Thoracic aorta (tissue), 2 donors: ENCODE measurements at places on chromosomes 11 and 22. TPM values are rescaled to one million over a fixed set of nuclear protein-coding genes. Genes with fewer than 3 reads are reported as not detected.

H19 gene
- 85.8 TPM for total RNA-seq

GRCh38 chr11:30377347-30377746, 54.4 kb downstream of the ARL14EP start:
- H3K27ac ChIP-seq: no peak overlapping the region
- no peaks in the 10 kb centered on the region for H3K27me3 ChIP-seq
- H3K4me3 ChIP-seq: no peak overlapping the region
- no peaks in the 10 kb centered on the region for H3K36me3 ChIP-seq
- H3K4me1 ChIP-seq: no peaks in the 10 kb centered on the region
- DNase-seq: no peak

HORMAD2 gene
- not detected for total RNA-seq

DNA sequence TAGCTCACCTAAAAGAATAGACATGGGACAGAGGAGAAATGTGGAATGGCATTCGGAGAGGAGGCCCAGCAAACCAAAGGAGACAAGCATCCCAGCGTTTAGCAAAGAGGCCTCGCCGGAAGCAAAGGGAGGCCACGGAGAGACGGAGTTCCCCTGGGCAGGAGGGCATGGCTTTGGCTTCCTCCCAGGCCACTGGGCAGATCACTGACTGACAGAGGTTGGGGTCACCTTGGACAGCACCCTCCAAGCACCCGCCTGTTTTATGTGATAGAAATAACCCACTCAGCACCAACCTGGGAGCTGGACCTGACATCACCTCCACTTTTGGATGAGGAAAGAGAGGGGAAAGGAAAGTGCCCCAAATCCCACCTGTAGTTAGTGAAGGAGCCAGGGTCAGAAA, 434.1 kb downstream of the BRD1 start:
- H3K4me1 ChIP-seq: no peaks in the 10 kb centered on the region
- no peak overlapping the region for H3K4me3 ChIP-seq
- H3K27ac ChIP-seq: no peak overlapping the region
- H3K36me3 ChIP-seq: no peaks in the 10 kb centered on the region
- DNase-seq: no peak

DNA sequence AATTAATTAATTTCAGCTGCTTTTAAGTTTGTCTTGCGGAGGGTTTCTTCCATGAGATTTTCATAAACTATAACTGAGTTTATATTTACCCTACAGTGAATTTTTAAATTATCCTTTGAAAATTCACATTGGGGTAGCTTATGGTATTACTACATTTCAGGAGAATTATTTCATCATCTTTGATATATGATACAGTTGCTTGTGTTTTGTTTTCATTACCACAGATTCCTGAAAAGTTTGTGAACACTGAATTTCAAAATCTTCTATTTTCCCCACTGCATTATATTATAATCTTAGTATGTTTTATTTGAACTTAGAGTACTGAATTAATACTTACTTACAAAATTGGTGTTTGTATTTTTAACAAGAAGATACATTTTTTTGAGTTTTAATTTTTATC, 24.4 kb downstream of the METTL15 start:
- DNase-seq: no peak
- no peak overlapping the region for H3K4me3 ChIP-seq
- peaks cover 4% of the 10 kb centered on the region for H3K36me3 ChIP-seq
- no peaks in the 10 kb centered on the region for H3K4me1 ChIP-seq
- H3K27ac ChIP-seq: no peak overlapping the region
- no peaks in the 10 kb centered on the region for H3K27me3 ChIP-seq

TRPM5 gene
- not detected for total RNA-seq

- H3K36me3 ChIP-seq: no peaks in the 10 kb centered on the region
- H3K4me3 ChIP-seq: no peak overlapping the region
- H3K27me3 ChIP-seq: no peaks in the 10 kb centered on the region
- no peak for DNase-seq
- no peaks in the 10 kb centered on the region for H3K4me1 ChIP-seq
Measured at GRCh38 chr11:90916706-90917105, 693.9 kb upstream of the CHORDC1 start.

DNA sequence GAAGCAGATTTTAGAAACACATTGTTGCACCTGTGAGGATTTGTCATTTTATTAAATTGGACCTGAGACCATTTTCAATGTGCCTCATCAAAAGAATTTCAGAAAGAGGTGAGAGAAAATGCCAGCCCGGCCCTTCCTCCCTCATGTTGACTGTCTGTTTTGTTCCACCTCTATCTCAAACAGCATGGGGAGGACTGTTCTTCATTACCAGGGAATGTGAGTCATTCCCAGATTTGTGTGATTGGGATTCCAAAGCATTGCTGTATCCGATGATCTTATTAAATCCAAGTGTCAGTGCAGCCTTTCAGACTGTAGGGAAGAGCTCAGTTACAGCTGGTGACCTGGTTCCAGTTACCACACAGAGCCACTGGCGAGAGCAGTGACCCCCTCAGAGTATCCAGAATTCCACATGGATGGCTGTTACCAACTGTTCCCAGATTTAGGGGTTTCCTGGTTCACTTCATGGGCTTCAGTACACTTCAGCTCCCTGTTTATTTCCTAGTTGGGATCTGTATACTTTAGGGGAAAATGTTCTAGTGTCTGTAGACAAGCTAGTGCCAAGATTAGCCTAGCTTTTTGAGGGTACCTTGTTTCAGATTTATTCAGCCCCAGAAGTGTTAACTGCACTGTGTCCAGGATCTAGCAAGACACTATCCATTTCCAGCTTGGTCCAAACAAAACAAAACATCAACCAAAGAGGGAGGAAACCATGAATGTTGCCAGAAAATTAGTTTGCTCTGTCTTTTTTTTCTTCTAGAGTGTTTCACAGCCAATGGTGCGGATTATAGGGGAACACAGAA, 20.9 kb downstream of the KREMEN1 start:
- H3K4me1 ChIP-seq: peaks cover 20% of the 10 kb centered on the region
- no peaks in the 10 kb centered on the region for H3K36me3 ChIP-seq
- H3K4me3 ChIP-seq: no peak overlapping the region
- no peak for DNase-seq

DRICH1 gene
- total RNA-seq: not detected

DNA sequence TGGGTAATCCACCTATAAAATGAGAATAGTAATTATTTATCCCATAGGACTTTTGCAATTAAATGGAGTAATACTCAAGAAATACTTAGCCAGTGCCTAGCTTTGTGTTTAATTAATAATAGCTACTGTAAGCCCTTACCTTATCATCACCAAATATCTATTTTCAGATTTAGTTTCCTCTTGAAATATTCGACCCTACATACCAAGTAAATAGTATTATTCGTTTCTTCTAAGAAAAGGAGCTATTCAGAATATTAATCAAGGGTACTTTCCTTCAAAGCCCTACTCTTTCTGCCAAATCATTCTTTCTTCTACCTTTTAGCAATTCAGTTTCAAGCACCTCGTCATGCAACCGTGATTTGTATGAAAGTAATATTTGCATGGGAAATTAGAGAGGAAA, 6.7 kb downstream of the FBXO3 start:
- peaks cover 2% of the 10 kb centered on the region for H3K4me1 ChIP-seq
- no peak overlapping the region for H3K4me3 ChIP-seq
- H3K27me3 ChIP-seq: no peaks in the 10 kb centered on the region

GRCh38 chr11:66489636-66490035, 9.4 kb downstream of the DPP3 start:
- no peak overlapping the region for H3K27ac ChIP-seq
- H3K27me3 ChIP-seq: no peaks in the 10 kb centered on the region
- H3K36me3 ChIP-seq: peaks cover 15% of the 10 kb centered on the region
- H3K4me1 ChIP-seq: no peaks in the 10 kb centered on the region
- DNase-seq: no peak

DNA sequence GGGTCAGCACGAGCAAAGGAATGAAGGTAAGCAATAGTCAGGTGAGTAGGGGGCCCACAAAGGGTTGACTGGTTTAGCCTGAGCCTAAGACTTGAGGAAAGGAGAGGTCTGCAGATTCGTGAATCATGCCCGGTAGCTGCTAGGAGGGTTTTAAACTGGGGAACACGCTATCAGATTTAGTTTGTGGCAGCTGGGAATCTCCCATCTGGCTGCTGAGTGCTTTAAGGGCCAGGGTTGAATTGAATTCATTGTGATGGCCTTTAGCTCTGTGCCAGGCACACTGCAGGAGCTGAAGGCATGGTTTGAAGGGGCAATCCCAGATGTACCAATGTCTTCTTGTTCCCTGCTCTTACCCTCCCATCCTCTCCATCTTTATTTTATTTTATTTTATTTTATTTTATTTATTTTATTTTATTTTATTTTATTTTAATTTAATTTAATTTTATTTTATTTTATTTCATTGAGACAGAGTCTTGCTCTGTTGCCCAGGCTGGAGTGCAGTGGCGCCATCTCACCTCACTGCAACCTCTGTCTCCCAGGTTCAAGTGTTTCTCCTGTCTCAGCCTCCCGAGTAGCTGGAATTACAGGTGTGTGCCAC, 1.9 kb upstream of the NECTIN1 start:
- no peaks in the 10 kb centered on the region for H3K36me3 ChIP-seq
- H3K27ac ChIP-seq: no peak overlapping the region

GRCh38 chr11:86623041-86623621, 49.3 kb downstream of the ME3 start:
- no peak overlapping the region for H3K27ac ChIP-seq
- H3K4me3 ChIP-seq: no peak overlapping the region
- peaks cover 21% of the 10 kb centered on the region for H3K4me1 ChIP-seq
- H3K27me3 ChIP-seq: no peaks in the 10 kb centered on the region
- H3K36me3 ChIP-seq: no peaks in the 10 kb centered on the region

ESAM gene
- total RNA-seq: 54.2 TPM

SERPIND1 gene
- total RNA-seq: not detected

- H3K27me3 ChIP-seq: no peaks in the 10 kb centered on the region
- H3K4me1 ChIP-seq: peaks cover 9% of the 10 kb centered on the region
- no peaks in the 10 kb centered on the region for H3K36me3 ChIP-seq
- no peak for DNase-seq
- H3K4me3 ChIP-seq: no peak overlapping the region
Measured at GRCh38 chr22:46119093-46119728, 31.1 kb upstream of the PPARA start.

IGLL1 gene
- total RNA-seq: not detected

- H3K27ac ChIP-seq: no peak overlapping the region
- H3K36me3 ChIP-seq: no peaks in the 10 kb centered on the region
- H3K4me1 ChIP-seq: peaks cover 12% of the 10 kb centered on the region
- no peak overlapping the region for H3K4me3 ChIP-seq
- no peaks in the 10 kb centered on the region for H3K27me3 ChIP-seq
Measured at GRCh38 chr11:87440076-87440770, 402.5 kb downstream of the TMEM135 start.

- peak overlapping the region; percentile 14 for H3K4me3 ChIP-seq
- H3K36me3 ChIP-seq: no peaks in the 10 kb centered on the region
- no peak overlapping the region for H3K27ac ChIP-seq
Measured at GRCh38 chr11:72738199-72739141, 13.7 kb downstream of the ARAP1 start.

C1QTNF5 gene
- 53.2 TPM for total RNA-seq

- no peaks in the 10 kb centered on the region for H3K4me1 ChIP-seq
- no peak overlapping the region for H3K4me3 ChIP-seq
- no peaks in the 10 kb centered on the region for H3K36me3 ChIP-seq
- DNase-seq: no peak
- H3K27me3 ChIP-seq: no peaks in the 10 kb centered on the region
- H3K27ac ChIP-seq: no peak overlapping the region
Measured at GRCh38 chr11:6298605-6299004, 21.7 kb downstream of the CAVIN3 start.

DNA sequence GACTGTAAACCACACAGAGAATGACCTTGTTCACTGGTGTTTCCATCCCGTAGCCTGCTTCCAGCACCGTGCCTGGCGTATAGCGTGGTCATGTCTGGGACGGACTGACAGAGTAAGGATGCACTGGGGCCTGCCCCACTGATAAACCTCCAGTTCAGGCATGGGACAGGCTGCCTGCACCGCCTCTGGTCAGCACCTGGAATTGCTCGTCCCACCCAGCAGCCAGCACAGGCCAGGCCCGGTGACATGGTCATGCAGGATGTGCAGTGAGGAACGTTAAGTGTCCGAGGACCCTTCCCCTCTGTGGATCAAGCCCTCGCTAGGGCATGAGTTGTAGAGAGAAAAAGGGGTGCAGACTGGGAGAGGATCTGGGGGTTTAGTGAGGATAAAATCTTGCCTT, 44.8 kb downstream of the LMO1 start:
- H3K4me1 ChIP-seq: no peaks in the 10 kb centered on the region
- H3K27me3 ChIP-seq: no peaks in the 10 kb centered on the region
- no peak overlapping the region for H3K27ac ChIP-seq

DNA sequence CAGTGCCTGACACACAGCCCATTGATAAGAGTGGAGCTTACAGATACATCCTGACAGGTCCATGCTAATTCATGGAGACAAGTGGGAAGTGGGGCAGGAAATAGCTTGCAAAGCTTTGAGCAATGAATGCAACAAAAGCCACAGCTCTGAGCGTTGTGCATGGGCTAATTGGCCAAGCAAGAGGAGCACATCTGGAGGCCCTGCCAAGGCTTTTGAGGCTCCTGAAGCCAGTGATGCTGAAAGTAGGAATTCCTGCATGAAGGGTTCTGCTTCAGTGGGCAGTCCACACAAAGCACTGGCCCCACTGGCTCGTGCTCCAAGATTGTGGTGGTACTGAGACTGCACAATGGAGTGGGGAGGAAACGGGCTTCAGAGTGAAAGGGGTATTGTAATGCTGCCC, 103.8 kb upstream of the CSNK2A3 start:
- no peaks in the 10 kb centered on the region for H3K36me3 ChIP-seq
- peaks cover 3% of the 10 kb centered on the region for H3K4me1 ChIP-seq
- no peak for DNase-seq
- H3K27ac ChIP-seq: no peak overlapping the region
- no peak overlapping the region for H3K4me3 ChIP-seq

SIK2 gene
- 9.9 TPM for total RNA-seq

GRCh38 chr22:19769393-19769715, 8.8 kb downstream of the TBX1 start:
- no peaks in the 10 kb centered on the region for H3K36me3 ChIP-seq
- no peaks in the 10 kb centered on the region for H3K4me1 ChIP-seq
- no peak overlapping the region for H3K4me3 ChIP-seq
- DNase-seq: no peak
- no peak overlapping the region for H3K27ac ChIP-seq
